ENCODE measurements at places on chromosomes 11 and 22.
A peak's percentile ranks its signal among the peaks of the same experiment; 100 is the strongest.

DNA sequence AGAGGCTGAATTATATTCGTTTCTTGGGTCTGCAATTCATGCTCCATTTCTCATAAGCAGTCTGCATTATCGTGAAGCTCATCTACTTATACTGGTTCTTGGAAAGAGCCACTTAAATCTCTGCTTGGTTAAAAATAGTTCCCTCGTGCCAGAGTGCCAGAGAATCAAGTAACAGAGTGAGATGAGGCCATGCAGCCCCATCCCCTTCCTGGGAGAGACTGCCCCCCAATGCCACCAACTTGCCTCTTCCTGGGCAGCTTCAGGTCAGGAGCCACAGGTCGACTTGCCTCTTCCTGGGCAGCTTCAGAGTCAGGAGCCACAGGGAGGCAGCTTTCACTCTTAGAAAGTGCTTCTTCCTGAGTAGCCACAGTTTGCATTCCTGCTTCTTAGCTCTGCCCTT, 223.9 kb upstream of the ZBED5 start:
- no peak for DNase-seq

DNA sequence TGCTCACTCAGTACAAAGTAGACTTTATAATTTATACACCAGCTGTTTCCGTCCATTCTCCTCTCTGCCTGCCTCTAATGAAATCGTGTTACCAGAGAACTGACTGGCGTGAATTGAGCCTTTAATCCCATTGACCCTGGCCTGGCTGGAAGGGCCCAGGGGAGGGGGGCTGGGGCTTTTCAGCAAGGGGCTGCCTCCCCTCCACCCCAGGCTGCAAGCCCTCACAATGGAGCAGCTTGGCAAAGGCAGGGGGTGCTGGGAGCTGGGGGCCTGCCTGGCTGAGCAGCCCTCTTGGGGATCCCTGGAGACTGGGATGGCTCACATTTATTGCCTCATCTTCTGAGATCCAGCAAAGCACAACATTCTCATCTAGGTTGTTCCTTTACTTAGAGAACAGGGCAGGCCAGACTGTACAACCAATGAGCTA, 25.8 kb upstream of the LMO1 start:
- peak; percentile 23 for DNase-seq

DNA sequence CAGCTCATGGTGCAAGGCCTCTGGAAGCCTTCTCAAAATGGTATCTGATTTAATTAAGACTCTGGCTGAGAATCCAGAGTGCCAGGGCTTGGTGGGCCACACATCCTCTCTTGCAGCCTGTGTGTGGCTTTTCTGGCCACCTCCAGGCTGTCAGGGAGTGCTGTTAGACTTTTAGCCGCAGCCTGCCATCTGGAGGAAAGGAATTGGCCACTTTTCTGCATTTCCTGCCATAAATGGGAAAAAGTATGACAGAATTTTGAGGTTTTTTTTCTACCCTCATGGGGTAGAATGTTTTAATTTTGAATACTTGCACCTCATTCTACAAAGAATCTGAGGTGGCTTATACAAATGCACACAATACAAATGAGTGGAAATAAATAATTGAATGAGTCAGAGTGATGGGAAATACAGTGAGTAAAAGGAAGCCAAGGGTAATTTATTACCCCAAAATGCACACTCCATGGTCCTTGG, 218.4 kb downstream of the ADAMTS15 start:
- no peak for DNase-seq

DNA sequence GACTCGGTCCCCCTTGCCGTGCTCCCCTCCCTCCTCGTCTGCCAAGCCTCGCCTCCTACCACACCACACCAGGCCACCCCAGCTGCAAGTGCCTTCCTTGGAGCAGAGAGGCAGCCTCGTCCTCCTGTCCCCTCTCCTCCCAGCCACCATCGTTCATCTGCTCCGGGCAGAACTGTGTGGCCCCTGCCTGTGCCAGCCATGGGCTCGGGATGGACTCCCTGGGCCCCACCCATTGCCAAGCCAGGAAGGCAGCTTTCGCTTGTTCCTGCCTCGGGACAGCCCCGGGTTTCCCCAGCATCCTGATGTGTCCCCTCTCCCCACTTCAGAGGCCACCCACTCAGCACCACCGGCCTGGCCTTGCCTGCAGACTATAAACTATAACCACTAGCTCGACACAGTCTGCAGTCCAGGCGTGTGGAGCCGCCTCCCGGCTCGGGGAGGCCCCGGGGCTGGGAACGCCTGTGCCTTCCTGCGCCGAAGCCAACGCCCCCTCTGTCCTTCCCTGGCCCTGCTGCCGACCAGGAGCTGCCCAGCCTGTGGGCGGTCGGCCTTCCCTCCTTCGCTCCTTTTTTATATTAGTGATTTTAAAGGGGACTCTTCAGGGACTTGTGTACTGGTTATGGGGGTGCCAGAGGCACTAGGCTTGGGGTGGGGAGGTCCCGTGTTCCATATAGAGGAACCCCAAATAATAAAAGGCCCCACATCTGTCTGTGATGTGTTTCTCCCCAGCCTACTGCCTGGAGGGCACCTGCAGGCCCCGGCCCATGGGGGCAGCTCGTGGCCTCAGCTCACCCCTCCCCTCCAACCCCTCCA, 29.8 kb downstream of the CAPN1 start:
- no peak for DNase-seq

DNA sequence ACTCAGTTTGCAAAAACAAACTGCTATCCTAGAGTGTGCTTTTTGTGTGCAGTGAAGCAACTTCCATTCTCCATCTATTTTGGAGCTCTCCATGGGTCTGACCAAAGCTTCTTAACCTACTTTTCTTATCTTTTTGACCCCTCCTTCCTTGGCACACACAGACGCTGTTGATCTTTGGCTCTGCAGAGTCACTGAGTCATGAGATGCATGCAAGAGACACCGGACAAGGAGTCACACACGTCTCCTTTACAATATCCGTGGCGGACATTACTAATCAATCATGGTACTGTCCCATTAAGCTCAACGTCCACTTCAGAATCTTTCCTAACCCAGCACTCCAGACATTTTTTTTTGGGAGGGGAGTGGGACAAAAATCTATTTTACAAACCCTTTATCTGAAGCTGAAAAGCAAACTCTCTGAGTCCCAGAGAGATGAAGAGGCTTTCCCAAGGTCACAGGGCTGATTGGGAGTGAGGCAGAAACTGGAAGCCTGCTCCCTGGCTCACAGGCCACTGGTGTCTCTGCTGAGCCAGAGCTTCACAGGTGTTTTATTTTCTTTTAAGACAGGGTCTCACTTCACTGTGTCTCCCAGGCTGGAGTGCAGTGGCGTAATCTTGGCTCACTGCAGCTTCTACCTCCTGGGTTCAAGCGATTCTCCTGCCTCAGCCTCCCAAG, 165.8 kb upstream of the SYT13 start:
- no peak for DNase-seq

DNA sequence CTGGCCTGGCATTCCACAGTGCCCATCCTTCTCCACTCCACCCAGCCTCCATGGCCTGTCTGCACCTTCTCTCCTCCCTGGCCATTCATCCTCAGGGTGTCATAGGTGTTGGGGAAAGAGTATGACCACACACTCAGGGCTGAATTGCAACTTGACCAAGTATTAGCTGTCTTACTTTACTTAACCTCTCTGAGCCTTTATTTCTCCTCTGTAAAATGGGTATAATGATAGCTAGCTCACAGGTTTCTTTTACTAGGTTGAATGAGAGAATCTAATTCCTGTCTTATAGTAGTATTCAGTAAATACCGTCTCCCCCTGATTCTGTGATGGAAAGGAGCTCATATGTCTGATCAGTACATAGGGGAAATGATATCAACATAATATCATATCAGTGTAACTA, 16.0 kb downstream of the PANX1 start:
- DNase-seq, result no peak

DNA sequence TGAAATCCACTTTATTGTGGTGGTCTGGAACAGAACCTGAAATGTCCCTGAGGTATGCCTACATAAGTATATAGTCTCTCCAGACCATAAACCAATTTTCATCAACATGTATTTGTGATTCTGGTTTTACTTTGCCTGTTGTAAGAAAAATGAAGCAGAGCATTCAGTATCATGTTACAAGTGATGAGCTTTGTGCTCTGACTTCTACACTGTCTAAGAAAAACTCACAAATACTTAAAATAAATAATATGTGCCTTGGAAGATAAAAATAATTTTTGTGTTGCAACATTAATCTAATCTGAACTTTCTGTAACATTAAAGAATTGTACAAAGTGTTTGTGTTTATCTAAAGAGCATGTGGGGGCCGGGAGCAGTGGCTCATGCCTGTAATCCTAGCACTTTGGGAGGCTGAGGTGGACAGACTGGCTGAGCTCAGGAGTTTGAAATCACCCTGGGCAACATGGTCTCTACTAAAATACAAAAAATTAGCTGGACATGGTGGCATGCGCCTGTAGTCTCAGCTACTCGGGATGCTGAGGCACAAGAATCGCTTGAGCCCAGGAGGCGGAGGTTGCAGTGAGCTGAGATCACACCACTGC, 219.5 kb downstream of the SOX6 start:
- DNase-seq, result no peak

DNA sequence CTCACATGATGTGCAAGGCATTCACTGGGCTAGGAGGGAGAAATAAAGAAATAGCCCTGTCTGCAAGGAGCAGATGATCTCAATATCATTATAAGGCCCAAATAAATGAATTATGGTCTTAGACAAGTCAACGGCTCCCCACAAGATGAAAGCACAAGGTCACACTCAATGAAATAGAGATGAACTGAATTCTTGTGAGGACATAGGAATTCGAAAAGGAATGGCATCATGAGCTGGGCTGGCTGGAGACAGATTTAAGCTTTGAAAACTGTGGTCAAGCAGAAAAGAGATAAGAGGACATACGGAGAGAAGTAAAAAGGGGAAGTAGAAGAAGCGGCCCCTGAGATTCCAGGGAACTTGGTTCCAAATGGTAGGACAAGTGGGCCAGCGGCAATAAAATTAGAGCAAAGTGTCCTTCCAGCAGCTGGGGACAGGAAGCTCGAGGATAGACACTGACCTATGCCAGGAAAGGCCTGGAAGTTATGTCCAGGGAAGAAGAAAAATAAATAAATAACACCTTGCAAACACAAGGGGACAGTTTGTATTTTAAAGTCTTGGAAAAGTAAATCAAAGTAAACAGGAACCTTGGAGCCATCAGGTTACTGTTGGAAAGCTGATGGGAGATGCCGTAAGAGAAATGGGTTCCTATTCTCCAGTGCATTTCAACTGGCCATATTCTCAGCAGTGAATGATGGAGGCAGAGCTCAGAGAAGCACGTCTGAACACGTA, 37.8 kb downstream of the GALNT18 start:
- peak; percentile 13 for DNase-seq

DNA sequence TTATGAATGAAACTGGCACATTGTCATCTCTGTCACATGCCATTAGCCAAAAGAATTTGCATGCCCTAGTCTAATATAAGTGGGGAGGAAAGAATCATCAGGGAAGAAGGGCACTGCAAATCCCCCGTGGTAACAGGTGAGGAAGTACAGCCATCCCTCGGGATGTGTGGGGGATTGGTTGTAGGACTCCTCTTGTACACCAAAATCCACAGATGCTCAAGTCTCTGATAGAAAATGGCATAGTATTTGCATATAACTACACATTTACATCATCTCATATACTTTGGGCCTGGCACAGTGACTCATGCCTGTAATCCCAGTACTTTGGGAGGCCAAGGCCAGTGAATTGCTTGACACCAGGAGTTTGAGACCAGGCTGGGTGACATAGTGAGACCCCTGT, 109.7 kb downstream of the HIPK3 start:
- no peak for DNase-seq

GRCh38 chr11:18330921-18331320, 8.6 kb downstream of the GTF2H1 start:
- DNase-seq, result no peak

- DNase-seq, result no peak
Measured at GRCh38 chr11:10592331-10592730, 23.9 kb upstream of the LYVE1 start.

DNA sequence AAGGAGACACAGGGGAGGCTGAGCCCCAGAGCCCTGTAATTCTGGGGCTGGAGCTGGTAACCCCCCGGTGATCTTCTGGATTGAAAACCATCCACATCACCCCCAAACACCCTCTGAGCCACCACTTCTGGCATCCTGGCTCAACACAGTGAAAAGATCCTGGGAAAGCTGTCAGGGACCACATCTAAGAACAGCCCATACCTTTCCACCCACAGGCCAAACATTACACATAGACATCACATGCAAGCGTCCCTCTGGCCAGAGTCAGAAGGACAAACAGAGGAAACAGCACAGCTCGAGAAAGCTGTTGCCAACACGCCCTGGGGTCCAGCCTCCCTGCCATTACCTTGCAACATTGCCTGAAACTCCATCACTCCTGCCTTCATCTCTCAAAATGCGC, 469.5 kb downstream of the SOX6 start:
- DNase-seq, result no peak

GRCh38 chr22:39928536-39929520, 27.9 kb downstream of the GRAP2 start:
- DNase-seq, result no peak

DNA sequence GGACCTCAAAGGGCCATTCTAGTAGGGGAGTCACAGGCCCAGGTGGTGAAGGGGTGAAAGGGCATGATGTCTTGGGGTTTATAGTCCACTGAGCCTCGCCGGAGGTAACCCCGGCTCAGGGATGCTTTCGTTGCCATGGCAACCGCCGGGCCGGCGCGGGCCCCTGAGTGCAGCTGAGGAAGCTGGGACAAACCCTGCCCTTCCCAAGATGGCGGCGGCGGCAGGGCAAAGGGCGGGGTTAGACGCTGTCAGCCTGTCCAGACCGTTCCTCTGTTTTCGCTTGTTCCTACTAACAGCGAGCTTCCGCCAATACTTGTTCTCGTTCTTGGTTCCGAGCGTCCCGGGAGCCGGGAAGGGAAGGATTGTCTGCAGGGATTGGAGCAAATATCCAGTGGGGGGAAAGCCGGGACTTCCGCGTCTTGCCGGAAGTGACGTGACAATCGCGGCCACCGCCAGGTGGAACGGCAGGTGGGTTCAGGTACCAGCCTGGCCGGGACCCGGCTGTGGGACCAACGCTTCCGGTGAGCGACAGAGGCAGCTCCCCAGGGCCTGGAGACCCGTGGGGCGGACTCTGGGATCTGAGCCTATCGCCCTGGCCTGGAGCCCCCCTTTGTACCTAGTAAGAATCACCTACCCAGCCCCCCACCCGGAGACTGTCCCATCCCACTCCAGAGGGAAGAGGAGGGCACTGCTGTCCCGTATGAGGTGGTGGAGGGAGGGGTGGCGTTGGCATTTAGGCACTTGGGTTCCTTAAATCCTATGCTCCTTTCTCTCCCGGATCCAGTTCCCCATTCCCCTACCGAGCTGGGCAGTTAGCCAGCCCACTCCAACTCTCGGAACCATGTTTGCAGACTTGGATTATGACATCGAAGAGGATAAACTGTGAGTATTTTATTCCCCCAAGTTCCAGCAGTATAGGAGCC, at the start of gene PICK1:
Gene PICK1, plus strand, starts transcription at position 436 of the 923 bp plus-strand sequence. Its CDS starts 406 bp downstream, at position 842.
- peak; percentile 92 for DNase-seq

- no peak for DNase-seq
Measured at GRCh38 chr22:47027766-47028165, 265.3 kb downstream of the TBC1D22A start.
